HFF-Myc (cell line): ENCODE measurements at places on chromosomes 1 and 21.
A peak's percentile ranks its signal among the peaks of the same experiment; 100 is the strongest.

GRCh38 chr1:96519851-96520578 is 201.6 kb upstream of the PTBP2 start:
- DNase-seq, result no peak

- DNase-seq, result no peak
These were observed 3.6 kb upstream of the ZNF672 start for GRCh38 chr1:248834343-248834940.

GRCh38 chr1:29264773-29265389 is 28.6 kb downstream of the PTPRU start:
- DNase-seq, result no peak

DNA sequence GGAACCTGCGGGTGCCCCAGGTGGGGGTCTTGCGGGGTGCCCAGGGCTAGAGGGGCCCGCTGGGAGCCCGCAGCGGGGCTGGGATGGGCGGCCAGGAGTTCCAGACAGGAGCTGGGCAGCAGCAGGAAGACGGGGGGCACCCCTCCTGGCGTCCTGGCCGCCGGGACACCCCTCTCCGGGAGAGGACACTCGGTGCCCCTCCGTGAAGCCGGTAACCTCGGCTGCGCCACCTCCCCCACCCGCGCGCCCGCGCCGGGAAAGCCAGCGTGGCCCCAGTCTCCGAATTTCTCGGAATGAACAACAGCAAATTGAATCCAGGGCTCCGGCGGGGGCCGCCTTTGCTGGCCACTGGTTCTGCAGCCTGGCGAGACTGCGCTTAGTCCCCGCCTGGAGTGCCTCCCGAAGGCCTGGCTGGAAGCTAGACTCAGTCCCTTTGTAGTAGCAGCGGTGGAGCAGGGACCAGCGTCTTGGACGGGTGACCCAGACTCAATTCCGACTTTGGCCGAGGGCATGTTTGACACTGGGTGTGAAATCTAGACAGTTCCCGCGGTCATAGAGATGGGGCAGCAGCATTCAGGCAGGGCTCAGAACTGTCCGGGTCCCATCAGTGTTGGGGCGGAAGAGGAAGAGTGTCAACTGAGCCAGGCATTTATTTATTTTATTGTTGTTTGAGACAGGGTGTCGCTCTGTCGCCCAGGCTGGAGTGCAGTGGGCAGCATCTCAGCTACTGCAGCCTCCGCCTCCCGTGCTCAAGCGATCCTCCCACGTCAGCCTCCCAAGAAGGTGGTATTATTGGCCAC is 773 bp downstream of the IFNGR2 start:
- DNase-seq, result no peak

GRCh38 chr1:162882248-162882674 is 21.3 kb upstream of the CCDC190 start:
- peak; percentile 43 for DNase-seq

DNA sequence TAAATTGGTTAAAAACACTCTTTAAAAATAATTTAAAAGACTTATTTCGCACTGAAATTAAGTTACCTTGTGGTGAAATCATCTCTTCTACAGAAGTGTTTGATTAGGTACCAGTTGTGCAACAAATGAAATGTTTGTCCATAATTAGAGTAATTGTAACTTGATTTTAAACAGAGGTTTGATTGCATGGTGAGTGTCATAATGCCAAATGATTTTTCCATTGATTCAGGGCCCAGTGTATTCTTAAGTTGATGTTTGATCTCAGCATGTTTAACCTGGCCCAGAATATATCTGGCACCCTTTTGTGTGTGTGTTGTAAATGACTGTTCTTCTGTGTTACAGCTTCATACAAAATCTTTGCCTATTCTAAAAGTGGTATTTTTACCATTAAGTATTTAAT is 28.5 kb downstream of the LRRC8B start:
- DNase-seq, result no peak

GRCh38 chr1:162011337-162012012 is 12.2 kb downstream of the OLFML2B start:
- DNase-seq, result no peak

GRCh38 chr1:215269955-215270354 is 187.4 kb downstream of the KCNK2 start:
- DNase-seq, result no peak

DNA sequence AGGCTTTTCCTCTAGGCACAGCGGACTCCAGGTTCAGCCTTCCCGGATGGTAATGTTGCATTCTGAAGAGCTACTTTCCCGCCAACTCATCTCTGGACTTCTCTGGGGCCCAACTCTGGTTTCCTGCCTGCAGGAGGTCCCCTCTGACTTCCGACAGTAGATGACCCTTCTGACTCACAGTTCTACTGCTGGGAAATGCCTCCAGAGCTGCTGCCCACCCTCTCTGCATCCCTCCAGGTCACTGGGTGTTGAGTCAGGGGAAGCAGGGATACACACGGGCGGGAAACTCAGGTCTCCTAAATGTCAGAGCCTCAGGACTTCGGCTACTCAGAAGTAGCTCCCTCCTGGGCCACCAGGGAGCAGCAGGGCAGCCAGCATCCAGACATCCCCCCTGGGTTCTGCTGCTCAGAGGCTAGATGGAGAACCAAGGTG is 2.1 kb upstream of the KIF21B start:
- DNase-seq, result no peak

- DNase-seq, result no peak
These were observed 7.3 kb upstream of the CTRC start for GRCh38 chr1:15430787-15431570.

DNA sequence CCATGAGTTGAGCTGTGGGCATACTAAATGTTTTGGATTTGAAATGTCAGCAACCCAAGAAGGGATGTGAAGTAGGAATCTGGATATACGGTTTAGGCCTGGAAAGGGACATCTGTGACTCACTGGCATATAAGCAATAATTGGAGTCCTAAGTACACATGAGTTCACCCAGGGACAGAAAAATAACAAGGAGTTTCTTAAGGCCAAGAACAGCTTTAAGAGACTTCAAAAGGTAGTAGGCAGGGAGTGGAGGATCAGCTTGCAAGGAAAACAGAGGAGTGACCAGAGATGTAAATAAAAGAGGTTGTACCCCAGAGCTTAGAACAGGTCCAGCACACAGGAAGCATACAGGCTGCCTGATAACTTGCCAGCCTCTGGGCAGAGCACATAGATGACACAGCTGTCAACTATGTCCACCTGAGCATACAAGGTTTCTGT is 28.1 kb downstream of the TMEM50B start:
- DNase-seq, result no peak

GRCh38 chr1:20367626-20368025 is 77.0 kb downstream of the VWA5B1 start:
- DNase-seq, result no peak

DNA sequence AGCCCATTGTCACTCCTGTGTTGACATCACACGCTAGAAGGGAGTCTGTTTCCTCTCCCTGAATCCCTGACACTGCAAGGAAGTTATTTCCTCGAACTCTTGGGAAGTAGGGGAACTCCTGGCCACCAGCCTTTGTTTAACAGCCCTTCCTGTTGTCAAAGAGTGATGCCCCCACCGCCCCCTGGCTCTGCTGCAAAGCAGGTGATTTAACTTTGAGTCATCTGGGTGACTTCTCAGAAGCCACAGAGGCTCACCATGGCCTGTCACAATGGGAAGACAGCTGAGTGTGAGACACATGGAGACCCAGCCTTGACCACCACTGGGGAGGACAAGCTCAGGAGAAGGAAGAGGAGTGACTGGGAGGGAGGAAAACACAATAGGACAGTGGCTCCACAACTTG is 182.8 kb downstream of the PSMG1 start:
- no peak for DNase-seq

DNA sequence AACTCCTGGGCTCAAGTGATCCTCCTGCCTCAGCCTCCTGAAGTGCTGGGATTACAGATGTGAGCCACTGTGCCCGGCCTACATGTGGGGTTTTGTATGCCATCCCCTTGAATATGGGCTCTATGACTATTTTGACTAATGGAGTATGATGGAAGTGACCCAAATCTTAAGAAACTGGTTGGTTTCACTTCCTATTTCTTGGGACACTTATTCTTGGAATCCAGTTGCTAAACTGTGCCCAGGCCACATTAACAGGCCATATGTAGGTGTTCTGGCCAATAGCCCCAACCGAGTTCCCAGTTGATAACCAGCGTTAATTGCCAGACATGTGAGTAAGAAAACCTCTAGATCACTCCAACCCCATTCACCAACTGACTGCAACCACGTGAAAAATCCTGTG is 36.3 kb upstream of the CLIC4 start:
- no peak for DNase-seq

DNA sequence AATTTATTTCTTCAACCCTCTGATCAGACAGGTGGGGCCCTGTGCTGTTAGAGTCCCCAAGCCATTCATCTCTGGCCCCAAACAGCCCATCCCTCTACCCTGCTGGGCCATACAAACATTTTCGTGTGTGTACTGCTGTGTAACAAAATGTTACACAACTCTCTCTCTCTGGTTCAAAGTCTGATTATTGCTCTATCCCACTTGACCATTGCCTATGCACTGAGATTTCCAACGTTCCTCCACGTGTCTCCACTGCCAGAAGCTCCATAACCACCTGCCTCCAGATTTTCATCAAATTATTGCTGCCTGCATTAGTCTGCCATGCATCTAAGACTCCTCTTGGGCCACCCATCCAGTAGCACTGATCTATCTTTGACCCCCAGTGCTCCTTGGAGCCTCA is 104.8 kb downstream of the ELAVL4 start:
- no peak for DNase-seq
